ENCODE measurements at places on chromosomes 2 and 18. TPM values are rescaled to one million over a fixed set of nuclear protein-coding genes. Genes with fewer than 3 reads are reported as not detected.
A peak's percentile ranks its signal among the peaks of the same experiment; 100 is the strongest.

DNA sequence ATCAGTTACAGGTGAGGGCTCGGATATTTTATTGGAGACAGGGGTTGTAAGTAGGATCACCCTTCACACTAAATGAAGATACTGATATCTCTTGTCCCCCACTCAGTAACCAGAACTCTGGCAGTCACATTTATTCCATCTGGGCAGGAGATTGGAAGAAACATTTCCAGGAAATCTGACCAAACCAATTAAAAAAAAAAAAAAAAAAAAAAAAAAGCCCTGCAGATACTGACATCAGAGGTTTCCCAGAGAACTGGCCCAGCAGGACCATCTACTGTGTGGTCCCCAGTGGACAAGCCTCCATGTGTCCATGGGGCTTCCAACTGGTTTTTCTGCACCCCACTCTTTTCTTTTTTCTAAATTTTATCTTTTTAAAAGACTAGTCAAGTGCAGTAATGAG lies 41.3 kb downstream of the SH2D6 start:
- no peaks in the 10 kb centered on the region for H3K27me3 ChIP-seq
- H3K4me1 ChIP-seq, result no peaks in the 10 kb centered on the region
- H3K27ac ChIP-seq, result no peak overlapping the region
- DNase-seq, result no peak

GRCh38 chr2:236562434-236562833 lies 7.2 kb upstream of the ACKR3 start:
- H3K27me3 ChIP-seq, result no peaks in the 10 kb centered on the region
- H3K36me3 ChIP-seq, result no peaks in the 10 kb centered on the region
- H3K4me3 ChIP-seq, result no peak overlapping the region
- peak; percentile 39 for DNase-seq
- no peaks in the 10 kb centered on the region for H3K4me1 ChIP-seq
- H3K27ac ChIP-seq, result no peak overlapping the region

- no peak overlapping the region for H3K27ac ChIP-seq
- H3K4me3 ChIP-seq, result no peak overlapping the region
- DNase-seq, result no peak
- H3K36me3 ChIP-seq, result no peaks in the 10 kb centered on the region
- H3K27me3 ChIP-seq, result no peaks in the 10 kb centered on the region
Measured at GRCh38 chr18:13099113-13099512, 108.0 kb downstream of the CEP192 start.

GRCh38 chr2:205936446-205936845 lies 149.5 kb downstream of the INO80D start:
- no peak overlapping the region for H3K27ac ChIP-seq
- no peaks in the 10 kb centered on the region for H3K4me1 ChIP-seq
- no peaks in the 10 kb centered on the region for H3K27me3 ChIP-seq
- DNase-seq, result no peak
- no peaks in the 10 kb centered on the region for H3K36me3 ChIP-seq

DNA sequence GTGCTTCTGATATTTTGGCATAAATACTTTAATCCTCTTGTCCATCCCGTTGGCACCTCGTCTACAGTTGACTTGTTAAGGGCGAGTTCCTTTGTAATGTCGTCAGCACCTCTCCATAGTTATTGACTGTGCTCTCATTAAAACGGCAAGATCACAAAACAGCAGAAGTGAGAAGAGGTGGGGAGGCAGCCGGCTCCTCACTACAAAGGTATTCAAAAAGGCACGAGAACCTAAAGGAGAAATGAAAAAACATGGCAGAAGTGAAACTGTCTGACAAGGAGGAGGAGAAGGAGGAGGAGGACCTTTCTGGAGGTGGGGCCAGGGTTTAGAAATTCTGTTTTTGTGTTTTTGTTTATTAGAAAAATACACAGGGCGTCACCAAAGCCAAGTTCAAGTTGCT lies 235.6 kb downstream of the BCL11A start:
- H3K27me3 ChIP-seq, result no peaks in the 10 kb centered on the region
- H3K4me1 ChIP-seq, result peaks cover 3% of the 10 kb centered on the region
- DNase-seq, result no peak
- no peak overlapping the region for H3K27ac ChIP-seq
- H3K36me3 ChIP-seq, result no peaks in the 10 kb centered on the region
- H3K4me3 ChIP-seq, result no peak overlapping the region

- H3K27me3 ChIP-seq, result no peaks in the 10 kb centered on the region
- H3K36me3 ChIP-seq, result no peaks in the 10 kb centered on the region
- no peak for DNase-seq
- no peaks in the 10 kb centered on the region for H3K4me1 ChIP-seq
Measured at GRCh38 chr18:9188359-9189231, 52.0 kb downstream of the ANKRD12 start.

GRCh38 chr2:232260075-232260474 lies 118.5 kb upstream of the ALPP start:
- H3K36me3 ChIP-seq, result no peaks in the 10 kb centered on the region
- no peaks in the 10 kb centered on the region for H3K27me3 ChIP-seq
- no peak for DNase-seq

DNA sequence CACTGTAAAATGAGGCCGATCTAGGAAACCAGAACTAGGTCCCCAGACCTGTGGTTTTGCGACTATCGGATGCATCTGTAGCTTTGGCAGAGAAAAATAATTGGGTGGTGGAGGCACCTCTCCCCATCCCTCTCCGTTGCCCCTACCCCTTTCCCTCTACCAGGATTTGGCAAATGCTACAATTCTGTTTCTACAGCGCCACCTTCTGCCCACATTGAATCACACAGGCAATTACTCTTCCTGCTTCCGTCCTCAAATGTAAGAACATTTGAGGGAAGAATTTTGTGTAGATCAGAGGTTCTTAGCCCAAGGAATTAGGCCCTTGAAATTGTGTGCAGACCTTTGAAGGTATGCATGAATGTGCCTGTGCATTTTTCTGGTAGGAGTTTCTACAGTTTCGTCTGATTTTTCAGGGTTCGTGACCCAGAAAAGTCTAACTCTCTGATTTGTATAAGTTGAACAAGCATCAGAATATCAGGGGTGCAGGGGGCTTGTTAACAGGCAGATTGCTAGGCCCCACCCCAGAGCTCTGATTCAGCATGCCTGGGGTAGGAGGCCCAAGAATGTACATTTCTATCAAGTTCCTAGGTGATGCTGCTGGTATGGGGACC lies 11.2 kb downstream of the ATP6V1B1 start:
- DNase-seq, result no peak
- H3K27me3 ChIP-seq, result no peaks in the 10 kb centered on the region
- no peaks in the 10 kb centered on the region for H3K4me1 ChIP-seq
- H3K27ac ChIP-seq, result no peak overlapping the region

GRCh38 chr18:68427951-68428401 lies 286.9 kb downstream of the TMX3 start:
- H3K27me3 ChIP-seq, result no peaks in the 10 kb centered on the region
- no peak overlapping the region for H3K4me3 ChIP-seq
- DNase-seq, result no peak
- no peaks in the 10 kb centered on the region for H3K36me3 ChIP-seq

GRCh38 chr18:7954238-7954637 lies 387.1 kb downstream of the PTPRM start:
- H3K27me3 ChIP-seq, result no peaks in the 10 kb centered on the region
- no peak for DNase-seq
- no peaks in the 10 kb centered on the region for H3K4me1 ChIP-seq
- H3K27ac ChIP-seq, result no peak overlapping the region
- H3K36me3 ChIP-seq, result no peaks in the 10 kb centered on the region
- no peak overlapping the region for H3K4me3 ChIP-seq

DNA sequence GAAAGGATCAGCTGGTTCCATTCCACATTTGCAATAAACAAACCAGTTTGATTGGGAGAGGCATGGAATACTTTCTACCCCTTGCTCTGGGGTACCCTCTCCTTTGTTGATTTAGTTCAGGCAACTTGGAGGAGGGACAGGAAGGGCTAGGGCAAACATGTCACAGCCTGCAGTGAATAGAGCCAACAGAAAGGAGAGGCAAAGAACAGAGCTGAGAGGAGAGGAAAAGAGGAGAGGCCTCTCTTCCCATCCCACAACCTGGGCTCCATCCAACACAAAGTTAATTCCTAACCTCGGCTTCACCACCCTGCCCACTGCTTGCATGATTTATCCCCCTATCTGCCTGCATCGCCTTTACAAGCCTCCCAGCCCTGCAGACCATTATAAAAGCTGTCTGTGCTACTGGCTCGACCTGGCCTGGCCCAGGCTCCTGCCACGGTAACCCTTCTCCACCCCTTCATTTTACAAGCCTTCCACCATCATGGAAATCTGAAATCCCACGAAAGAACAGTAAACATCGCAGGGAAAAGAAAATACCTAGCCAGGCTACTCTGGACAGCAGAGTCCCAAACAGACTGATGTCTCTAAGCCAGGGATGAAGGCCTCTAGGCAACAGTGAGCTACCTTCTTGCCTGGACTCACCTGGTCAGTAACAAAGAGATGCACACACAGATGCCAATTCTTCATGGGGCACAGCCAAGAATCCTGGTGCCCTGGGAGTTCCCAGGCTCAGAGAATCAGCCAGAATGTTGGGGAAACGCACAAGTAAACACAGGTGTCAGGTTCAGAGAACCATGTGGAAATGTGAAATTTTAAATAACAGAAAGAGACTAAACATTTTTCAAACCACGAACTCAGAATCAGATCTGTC lies 43.6 kb downstream of the NHEJ1 start:
- no peak overlapping the region for H3K27ac ChIP-seq
- H3K36me3 ChIP-seq, result no peaks in the 10 kb centered on the region
- peaks cover 6% of the 10 kb centered on the region for H3K4me1 ChIP-seq
- no peak for DNase-seq
- H3K4me3 ChIP-seq, result no peak overlapping the region
- H3K27me3 ChIP-seq, result no peaks in the 10 kb centered on the region

GRCh38 chr2:192016265-192016664 lies 169.4 kb upstream of the CAVIN2 start:
- no peak for DNase-seq
- no peaks in the 10 kb centered on the region for H3K27me3 ChIP-seq
- no peak overlapping the region for H3K4me3 ChIP-seq
- no peaks in the 10 kb centered on the region for H3K4me1 ChIP-seq

DNA sequence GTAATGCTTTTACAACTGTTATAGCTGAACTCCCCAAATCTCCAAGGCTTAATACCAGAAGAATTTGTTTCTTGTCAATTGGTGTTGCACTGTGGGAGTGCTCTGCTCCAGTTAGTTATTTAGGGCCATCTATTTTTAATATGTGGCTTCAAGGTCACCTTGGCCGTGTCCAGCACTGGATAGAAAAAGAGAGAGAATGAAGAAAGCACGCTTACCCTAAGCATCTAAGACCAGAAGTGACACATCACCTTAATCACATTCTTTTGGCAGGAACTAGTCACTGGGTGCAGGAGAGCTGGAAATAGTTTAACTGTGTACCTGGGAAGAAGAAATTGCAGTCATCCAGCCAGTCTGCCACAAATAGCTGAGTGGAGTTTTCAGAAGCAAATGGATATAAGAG lies 78.8 kb downstream of the VWC2L start:
- H3K4me1 ChIP-seq, result no peaks in the 10 kb centered on the region
- H3K4me3 ChIP-seq, result no peak overlapping the region
- H3K27me3 ChIP-seq, result no peaks in the 10 kb centered on the region
- H3K36me3 ChIP-seq, result no peaks in the 10 kb centered on the region
- no peak overlapping the region for H3K27ac ChIP-seq

GRCh38 chr18:49135877-49136276 lies 185.1 kb upstream of the SMAD7 start:
- H3K4me1 ChIP-seq, result no peaks in the 10 kb centered on the region
- H3K27ac ChIP-seq, result no peak overlapping the region
- no peaks in the 10 kb centered on the region for H3K36me3 ChIP-seq
- H3K27me3 ChIP-seq, result no peaks in the 10 kb centered on the region
- H3K4me3 ChIP-seq, result no peak overlapping the region

CYS1 gene
- 18.9 TPM for polyA plus RNA-seq

DCDC2C gene
- polyA plus RNA-seq, result not detected

TTN gene
- 9.2 TPM for polyA plus RNA-seq

MOCOS gene
- 0.87 TPM for polyA plus RNA-seq

SLC23A3 gene
- 1.8 TPM for polyA plus RNA-seq

GKN2 gene
- polyA plus RNA-seq, result 0.07 TPM

FEV gene
- polyA plus RNA-seq, result 32.6 TPM
